ENCODE measurements at places on chromosomes 3 and 15.

- no peak for DNase-seq
Measured at GRCh38 chr3:141680620-141681389, 57.3 kb upstream of the RNF7 start.

GRCh38 chr15:33639978-33640377 lies 328.3 kb upstream of the CHRM5 start:
- no peak for DNase-seq

GRCh38 chr15:81865850-81866537 lies 179.8 kb downstream of the MEX3B start:
- no peak for DNase-seq

DNA sequence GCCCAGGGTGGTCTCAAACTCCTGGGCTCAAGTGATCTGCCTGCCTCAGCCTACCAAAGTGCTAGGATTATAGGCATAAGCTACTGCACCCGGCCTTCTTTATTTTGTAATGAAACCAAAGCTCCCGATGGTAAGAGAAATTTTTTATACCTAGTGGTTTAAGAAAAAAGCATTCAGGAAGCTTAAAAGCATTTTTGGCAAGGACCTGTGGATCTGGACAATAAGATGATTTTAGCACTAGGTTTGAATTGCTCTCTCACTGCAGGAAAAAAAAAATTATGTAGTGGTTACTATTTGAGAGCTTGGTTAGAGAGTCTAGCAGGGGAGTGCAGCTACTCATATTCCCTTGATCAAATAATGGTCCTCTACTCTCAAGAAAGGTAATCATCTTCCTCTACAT lies 64.9 kb upstream of the PIK3R4 start:
- no peak for DNase-seq

DNA sequence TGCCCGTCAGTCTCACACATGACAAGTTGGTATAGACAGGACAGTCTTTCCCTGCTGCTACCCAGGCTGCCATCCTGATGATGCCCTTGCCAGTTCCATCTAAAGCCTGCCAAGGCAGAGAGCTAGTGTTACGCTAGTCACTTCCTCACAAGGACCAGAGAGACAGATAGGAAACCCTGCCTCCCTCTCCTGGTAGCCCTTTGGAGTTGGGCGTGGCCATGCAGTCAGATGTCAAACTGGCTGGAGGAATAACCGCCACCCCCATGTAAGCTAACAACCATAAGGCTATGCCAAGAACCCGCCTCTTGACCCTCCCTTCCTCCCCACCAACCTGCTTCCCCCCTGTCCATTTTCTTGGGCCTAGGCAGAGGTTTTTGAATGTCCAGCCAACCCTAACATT lies 2.8 kb downstream of the TMEM115 start:
- DNase-seq = no peak

DNA sequence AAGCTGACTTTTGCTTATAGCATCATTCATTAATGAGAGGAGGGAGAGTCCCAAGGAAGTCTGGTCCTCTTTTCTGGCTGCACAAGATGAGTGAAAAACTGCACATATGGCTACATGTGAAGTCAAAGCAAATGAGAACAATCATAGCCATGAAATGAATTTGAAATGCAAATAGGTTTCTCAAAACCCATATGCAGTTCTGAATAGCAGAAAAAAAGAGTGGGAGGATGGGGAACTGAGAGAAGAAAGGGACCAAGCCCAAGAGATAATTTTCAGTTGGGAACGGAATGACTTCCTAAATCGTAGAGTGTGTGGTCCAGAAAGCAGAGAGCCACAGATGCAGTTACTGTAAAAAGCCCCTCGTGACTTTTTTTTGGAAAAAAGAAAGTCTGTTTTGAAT lies 66.3 kb downstream of the GTPBP8 start:
- DNase-seq = no peak

DNA sequence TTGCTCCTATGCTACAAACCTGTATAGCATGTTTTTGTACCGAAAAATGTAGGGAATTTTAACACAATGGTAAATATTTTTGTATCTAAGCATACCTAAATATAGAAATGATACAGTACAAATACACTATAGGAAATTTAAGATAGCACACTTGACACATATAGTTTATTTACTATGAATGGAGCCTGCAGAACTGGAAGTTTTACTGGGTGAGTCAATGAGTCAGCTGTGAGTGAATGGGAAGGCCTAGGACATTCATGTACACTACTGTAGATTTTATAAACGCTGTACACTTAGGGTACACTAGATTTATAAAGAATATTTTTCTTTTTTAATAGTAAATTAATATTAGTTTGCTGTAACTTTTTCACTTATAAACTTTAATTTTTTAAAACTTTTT lies 707.7 kb upstream of the EPHA6 start:
- DNase-seq = no peak

GRCh38 chr3:39383045-39383880 lies at the start of gene SLC25A38:
Gene SLC25A38 (plus strand): TSS chr3:39383370. CDS start chr3:39383725, 355 bp downstream.
- DNase-seq = peak; percentile 71

- peak; percentile 34 for DNase-seq
Measured at GRCh38 chr3:99808163-99808794, 9.4 kb upstream of the CMSS1 start.

- DNase-seq = no peak
Measured at GRCh38 chr15:58731756-58732535, 17.6 kb downstream of the ADAM10 start.

Data from globus pallidus (tissue), 1 donor.